ENCODE measurements at places on chromosomes 3 and 15.

DNA sequence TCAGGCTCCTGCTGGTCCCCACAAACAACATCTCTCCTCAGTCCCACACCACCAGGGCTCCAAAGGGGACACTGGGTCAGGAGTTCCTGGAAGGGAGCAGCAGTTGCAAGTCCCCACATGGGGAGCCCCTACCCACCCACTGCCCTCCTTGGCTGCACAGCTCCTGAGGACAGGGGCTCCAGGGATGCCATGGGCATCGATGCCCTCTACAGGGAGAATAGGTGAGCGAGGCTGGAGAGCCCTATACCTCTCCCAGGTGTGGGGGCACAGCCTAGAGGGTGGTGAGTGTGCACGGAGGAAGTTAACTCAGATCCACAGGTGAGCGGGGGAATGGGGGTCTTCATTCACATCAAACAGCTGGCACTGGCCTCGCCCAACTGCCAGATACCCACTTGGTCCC lies 141.2 kb upstream of the LINGO1 start:
- no peak for DNase-seq

DNA sequence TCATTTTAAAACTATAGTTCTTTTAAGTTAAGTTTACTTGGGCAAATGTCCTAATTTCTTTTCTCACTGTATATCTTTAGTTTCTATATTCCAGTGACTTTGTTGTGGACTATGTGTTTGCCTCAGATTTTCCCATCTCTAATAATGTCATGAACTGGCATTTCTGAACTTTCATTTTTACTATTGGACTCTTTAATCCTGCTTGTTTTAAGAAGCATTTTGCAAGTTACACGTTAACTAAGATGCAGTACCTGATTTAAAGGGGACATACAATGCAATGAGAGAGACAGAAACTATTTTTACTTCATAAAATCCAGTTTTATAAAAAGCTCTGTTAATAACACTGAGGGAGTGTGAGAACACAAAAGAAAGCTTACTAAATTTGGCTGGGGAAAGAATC lies 58.6 kb upstream of the PHLDB2 start:
- no peak for DNase-seq

GRCh38 chr3:94416768-94417167 lies 353.9 kb downstream of the NSUN3 start:
- no peak for DNase-seq

- DNase-seq = no peak
Measured at GRCh38 chr3:114706591-114707232, 412.9 kb downstream of the TIGIT start.

GRCh38 chr15:73397461-73397860 lies 28.7 kb upstream of the HCN4 start:
- no peak for DNase-seq

DNA sequence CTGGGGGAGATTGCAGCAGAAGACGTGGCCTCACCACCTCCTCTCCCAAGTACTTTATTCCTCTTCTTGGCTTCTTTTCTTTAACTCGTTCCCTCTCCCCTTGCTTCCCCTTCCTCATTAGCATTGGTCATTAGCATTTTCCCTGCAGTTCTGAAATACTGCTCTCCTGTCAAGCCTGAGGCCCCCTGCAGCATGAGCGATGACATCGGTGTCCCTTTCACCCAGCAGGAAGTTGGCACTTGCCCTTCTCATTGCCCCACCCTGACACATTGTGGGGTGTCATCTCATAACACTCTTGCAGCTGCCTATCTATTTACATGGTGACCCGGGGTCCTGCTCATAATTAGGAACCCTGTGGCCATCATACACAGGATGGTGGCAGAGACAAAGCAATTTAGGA lies 167.1 kb downstream of the ARRDC4 start:
- peak; percentile 48 for DNase-seq

GRCh38 chr3:123765475-123766128 lies 118.5 kb downstream of the MYLK start:
- DNase-seq = no peak

DNA sequence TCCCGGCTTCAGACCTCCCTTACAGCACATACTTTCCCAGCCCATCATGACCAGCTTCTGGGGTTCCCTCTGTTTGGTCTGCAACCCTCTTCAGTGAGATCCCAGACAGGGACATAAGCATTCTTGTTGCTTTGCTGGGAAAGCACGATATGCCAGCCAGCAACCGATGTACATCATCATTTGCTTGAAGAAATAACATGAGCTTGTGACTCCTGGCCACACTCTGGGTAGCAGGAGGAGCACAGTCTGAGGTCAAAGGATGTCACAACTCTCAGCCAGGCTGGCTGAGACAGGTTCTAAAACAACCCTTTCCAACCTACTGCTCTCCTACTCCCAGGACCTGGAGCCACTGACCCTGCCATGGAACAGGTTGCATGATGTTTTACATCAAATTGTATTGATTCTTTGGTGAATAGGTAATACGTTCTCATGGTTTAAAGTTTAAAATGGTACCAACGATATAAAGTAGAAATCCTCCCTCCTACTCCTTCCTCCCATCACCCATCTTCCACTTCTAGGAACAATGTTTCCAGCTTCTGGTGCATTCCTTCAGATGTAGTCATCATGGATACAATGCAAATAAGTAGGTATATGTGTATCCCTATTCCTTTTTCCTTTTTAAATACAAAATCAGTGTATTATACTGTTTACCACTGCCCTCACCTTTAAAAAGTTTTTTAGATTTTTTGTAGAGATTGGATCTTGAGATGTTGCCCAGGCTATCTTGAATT lies 190.3 kb downstream of the OPA1 start:
- no peak for DNase-seq

GRCh38 chr15:85753261-85753660 lies 41.5 kb downstream of the KLHL25 start:
- no peak for DNase-seq

- DNase-seq = peak; percentile 69
Measured at GRCh38 chr15:98076021-98076816, 115.7 kb downstream of the ARRDC4 start.

- DNase-seq = peak; percentile 49
Measured at GRCh38 chr15:53962646-53963561, 15.3 kb upstream of the UNC13C start.

GRCh38 chr3:168072323-168072650 lies 23.4 kb downstream of the GOLIM4 start:
- no peak for DNase-seq

GRCh38 chr3:194168994-194169393 lies 33.0 kb downstream of the HES1 start:
- no peak for DNase-seq

- DNase-seq = no peak
Measured at GRCh38 chr3:115666081-115666480, 42.8 kb downstream of the GAP43 start.

DNA sequence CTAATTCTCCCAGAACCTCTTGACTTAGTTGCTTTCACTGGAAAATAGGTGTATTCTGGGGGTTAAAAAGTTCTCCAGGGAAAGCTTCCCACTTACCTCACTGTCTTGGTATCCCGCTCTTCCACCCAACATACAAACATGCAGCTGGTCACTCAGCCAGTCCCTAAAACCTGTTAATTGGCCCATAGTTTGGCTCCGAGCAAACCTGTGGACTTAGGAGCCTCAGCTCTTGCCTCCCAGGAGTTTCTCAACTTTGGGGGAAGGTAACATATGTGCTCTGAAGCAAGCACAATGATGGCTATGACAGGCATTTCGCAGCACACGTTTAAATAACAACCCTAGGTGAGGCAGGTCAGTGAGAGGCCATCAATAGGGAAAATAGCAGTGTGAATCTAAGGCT lies 25.8 kb upstream of the LRRFIP2 start:
- DNase-seq = no peak

GRCh38 chr3:41448396-41448795 lies 249.1 kb downstream of the CTNNB1 start:
- DNase-seq = no peak

GRCh38 chr3:48394391-48394790 lies 22.4 kb downstream of the FBXW12 start:
- DNase-seq = no peak

DNA sequence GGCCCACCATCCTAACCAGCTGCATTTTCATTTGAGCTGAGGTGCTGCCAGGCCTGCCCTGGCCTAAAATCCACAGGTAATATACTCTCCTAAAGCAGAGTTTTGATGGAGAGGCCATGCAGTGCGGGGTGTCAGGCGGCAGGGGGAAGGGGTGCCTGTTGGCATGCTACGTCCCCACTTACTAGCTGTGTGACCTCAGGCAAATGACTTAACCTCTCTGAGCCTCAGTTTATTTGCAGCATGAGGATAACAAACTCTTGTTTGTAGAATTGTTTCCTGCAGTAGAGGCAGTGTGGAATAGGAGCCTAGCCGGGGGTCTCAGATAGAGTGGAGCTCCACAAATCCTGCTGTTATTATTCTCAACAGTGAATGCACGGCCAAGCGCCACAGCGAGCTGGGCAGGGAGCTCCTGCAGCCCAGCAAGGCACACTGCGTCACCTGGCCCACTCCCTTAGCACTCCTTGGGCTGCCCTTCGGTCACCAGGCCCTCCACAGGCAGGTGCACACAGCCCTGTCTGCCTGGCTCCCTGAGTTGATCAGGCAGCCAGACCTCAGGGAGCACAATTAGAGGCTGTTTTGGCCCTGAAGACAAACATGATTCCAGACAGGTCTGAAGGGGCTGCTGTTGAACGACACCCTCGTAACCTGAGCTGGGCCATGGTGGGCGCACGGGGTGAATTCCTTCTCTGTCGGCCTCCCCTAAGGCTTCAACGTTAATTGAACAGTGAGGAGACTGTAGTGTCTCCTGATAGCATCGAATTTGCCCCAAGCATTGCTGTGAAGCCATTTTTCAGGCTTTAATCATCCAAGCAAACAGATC lies 248.8 kb upstream of the LYSMD4 start:
- no peak for DNase-seq

- DNase-seq = no peak
Measured at GRCh38 chr3:45560281-45560971, 34.1 kb upstream of the LIMD1 start.

DNA sequence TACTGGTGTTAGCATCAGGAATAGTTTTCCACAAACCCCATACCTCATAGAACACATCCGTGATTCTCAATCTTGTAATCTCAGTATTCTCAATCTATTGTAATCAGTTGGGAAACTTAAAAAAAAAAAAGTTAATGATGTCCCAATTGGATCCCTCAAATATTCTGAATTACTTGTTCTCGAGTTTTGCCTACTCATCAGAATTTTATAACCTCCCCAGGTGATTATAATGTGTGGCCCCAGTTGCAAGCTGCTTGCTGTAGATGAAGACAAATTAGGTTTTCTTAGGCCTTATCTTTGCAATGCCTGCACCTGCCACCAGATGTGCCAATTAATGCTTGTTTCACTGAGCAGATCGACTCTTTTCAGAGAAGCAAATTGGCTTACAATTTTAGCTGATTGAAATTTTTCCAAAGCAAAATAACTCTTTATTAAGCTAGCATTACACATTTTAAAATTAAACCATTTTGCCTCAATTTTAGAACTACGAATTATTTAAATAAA lies 19.0 kb upstream of the DIPK2A start:
- no peak for DNase-seq

- DNase-seq = no peak
Measured at GRCh38 chr3:155748611-155749365, 3.9 kb upstream of the PLCH1 start.

- DNase-seq = no peak
Measured at GRCh38 chr3:49534581-49535441, 19.5 kb upstream of the BSN start.

GRCh38 chr15:100878648-100879047 lies 983 bp upstream of the ALDH1A3 start:
- no peak for DNase-seq

DNA sequence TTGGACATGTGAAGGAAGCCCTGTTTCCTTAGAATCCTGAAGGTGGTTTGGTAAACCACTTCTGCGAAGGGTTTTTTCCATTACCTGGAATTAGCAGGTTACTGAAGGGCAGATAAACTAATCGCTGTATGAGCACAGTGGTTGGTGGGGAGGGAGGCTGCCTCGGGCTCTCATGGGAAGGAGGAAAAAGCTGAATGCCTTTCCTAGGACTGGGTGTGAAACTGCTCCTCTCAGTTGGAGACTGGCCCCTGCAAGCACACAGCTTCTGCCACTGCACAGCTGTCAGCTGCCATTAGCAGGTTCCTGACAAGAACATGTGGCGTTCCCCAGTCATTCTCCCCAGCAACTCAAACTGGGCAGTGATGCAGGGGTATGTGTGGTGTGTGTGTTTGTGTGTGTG lies 376.3 kb downstream of the GAP43 start:
- no peak for DNase-seq

DNA sequence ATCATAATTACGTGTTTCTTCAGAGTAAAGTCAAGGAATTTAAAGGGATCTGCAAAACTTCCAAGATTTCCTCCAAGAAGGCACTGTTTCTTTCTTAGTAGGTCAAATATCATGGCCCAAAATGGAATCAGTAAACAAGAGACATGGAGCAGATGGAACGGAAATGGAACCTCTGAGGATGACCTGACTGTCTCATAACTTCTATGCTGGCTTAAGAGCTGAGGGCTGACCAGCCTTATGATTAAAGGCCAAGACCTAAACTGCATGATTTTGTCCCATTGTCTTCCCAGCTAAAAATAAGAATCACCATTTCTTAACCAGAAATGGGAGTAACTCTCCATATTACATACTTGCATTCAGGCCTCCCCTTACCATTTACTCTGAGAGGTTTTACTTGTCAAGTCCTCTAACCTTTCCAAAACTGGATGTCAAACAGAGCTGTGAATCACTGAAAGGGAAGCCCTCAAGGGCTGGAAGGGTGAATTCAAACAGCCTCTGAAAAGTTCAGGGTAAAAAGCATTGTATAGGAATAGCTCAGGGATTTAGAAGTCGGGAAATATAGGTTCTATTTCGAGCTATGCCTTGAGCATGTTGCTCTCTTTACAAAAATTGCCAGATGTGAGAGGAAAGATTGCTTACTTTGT lies 103.7 kb downstream of the MEIS2 start:
- DNase-seq = no peak

GRCh38 chr3:177201700-177202397 lies 4.6 kb upstream of the TBL1XR1 start:
- no peak for DNase-seq

DNA sequence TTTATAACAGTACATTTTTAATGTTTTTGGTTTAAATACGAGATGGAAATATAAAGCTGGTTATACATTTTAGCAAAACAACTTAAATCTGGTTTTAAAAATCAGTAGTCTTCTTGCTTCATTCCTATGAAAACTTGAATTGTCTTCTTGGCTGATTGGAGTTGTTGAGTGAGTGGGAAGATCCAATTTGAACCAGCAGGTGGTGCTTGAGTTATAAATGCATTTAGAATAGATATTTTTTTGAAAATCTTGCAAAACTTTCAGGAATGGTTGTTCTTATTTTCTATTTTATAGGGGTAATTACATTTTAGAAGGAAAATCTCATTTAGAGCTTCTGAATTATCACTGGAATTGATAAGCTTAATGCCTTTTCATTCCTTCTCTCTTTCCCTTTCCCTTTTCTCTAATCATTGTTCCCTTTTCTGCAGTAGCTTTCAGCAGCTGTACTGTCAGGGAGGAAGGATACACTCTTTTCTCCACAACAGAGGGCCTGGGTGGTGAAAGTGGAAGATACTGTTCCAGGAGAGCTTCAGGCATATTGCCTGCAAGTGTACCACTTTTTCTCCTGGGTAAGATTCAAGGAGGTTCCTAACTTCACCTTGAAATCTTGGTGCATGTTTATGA lies 335.6 kb downstream of the NLGN1 start:
- no peak for DNase-seq

GRCh38 chr15:83489690-83490089 lies 42.5 kb downstream of the SH3GL3 start:
- no peak for DNase-seq
